Stimulated activated CD8-positive, alpha-beta memory T cell treated with anti-CD3 and anti-CD28 coated beads, Interleukin-15, amount 100 ng/mL, for 24 hours (primary cell): ENCODE measurements at places on chromosomes 16 and 17.

GRCh38 chr17:15267996-15268395 lies 2.9 kb upstream of the PMP22 start:
- no peak for DNase-seq

DNA sequence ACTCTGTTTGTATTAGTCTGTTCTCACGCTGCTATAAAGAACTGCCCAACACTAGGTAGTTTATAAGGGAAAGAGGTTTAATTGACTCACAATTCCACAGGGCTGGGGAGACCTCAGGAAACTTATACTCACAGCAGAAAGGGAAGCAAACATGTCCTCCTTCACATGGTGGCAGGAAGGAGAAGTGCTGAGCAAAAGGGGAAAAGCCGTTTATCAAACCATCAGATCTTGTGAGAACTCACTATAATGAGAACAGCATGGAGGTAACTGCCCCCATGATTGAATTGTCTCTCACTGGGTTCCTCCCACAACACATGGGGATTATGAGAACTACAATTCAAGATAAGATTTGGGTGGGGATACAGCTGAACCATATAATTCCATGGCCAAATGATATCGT lies 30.9 kb downstream of the ABCC1 start:
- no peak for DNase-seq

GRCh38 chr16:9966569-9967157 lies 215.6 kb downstream of the GRIN2A start:
- DNase-seq = no peak

DNA sequence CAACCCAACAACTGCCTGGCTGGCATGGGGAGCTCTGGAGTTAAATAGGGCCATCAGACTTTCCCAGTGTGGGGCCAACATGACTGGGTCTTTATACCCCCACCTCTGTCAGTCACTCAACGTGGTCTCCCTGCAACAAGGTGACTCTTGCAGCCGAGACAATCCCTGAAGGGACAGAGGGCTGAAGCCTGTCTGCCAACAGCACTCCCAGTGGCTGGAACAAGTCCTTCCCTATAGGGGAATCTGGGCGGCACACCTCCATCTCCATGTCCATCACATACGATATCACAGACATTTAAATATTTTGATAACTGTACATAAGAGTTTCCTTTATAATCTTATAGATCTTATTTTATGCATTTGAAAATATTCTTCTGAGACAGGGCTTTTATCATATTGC lies 4.8 kb upstream of the MAPT start:
- DNase-seq = no peak

DNA sequence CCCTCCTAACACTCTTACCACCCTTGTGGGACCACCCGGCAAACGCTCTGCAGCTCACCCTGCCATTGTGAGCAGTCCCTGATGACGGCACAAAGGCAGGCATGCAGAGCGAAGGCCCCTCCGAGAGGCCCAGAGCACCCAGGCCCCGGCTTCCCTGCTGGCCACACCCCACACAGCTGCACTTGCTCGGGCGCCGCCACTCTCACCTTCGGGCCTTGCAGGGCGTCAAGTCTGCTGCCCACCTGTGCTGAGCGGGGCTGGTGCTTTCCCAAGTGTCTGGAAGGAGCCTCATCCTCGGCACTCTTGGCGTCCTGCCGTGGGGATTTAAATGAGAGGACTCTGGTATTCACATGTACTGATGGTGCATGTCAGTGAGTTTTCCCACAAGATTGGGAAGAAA lies 30.3 kb upstream of the FASN start:
- DNase-seq = no peak

GRCh38 chr16:68126395-68126794 lies 41.2 kb downstream of the NFATC3 start:
- DNase-seq = no peak

- DNase-seq = no peak
Measured at GRCh38 chr17:75525806-75526554, 483 bp downstream of the LLGL2 start.

DNA sequence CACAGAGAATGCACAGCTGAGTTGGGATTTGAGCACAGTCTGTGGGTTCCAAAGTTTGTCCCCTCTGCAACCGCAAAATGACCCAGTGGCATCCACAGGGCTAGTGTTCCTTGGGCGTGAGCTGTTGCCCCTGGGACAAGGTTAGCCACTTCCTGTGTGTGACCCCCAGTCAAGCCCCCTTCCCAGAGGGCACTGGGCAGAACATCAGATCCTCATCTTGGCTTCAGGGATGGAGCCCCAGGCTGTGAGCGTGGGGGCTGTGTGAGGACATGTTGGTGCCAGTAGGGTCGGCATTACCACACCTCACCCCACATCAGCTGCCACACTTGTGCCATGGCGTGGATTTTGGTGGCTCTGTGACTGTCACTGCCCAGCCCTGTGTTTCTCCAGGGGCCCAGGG lies 55.3 kb downstream of the USP22 start:
- DNase-seq = no peak

DNA sequence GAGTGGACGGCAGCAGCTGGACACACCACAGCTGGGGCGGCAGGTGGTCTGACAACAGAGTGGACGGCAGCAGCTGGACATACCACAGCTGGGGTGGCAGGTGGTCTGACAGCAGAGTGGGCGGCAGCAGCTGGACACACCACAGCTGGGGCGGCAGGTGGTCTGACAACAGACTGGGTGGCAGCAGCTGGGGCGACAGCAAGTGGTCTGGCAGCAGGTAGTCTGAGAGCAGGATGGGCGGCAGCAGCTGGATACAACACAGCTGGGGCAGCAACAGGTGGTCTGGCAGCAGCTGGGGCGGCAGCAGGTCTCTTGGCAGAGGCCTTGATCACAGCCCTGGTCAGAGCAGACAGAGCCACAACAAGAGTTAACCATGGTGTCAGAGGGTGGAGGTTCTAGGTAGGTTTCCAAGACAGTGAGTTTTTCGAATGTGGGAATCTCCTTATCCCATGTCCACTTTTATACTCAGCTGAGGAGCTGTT lies at the start of gene KRTAP4-1:
Gene KRTAP4-1 (minus strand): TSS at position 432 of the 482 bp plus-strand sequence. CDS start 57 bp downstream, at position 375.
- DNase-seq = no peak

DNA sequence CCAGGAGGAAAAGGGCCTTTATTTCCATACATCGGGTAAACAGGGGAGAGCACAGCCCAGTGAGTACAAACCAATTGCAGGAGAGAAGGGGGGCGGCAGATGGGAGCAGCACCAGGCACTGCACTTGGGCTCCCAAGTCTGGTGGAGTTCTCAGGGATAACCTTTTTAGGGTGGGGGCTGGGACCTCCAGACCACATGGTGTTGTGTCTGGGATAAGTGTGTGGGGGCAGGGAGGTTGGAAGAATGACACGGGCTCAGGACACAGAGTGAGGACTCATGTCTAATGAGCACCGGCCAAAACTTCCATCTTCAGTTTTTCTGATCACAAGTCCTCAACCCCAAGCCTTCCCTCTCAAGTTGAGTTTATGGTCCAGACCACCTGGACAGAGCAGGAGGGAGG lies 30.6 kb downstream of the PIPOX start:
- no peak for DNase-seq
